ENCODE measurements at places on chromosomes 13 and 19.
A peak's percentile ranks its signal among the peaks of the same experiment; 100 is the strongest.

DNA sequence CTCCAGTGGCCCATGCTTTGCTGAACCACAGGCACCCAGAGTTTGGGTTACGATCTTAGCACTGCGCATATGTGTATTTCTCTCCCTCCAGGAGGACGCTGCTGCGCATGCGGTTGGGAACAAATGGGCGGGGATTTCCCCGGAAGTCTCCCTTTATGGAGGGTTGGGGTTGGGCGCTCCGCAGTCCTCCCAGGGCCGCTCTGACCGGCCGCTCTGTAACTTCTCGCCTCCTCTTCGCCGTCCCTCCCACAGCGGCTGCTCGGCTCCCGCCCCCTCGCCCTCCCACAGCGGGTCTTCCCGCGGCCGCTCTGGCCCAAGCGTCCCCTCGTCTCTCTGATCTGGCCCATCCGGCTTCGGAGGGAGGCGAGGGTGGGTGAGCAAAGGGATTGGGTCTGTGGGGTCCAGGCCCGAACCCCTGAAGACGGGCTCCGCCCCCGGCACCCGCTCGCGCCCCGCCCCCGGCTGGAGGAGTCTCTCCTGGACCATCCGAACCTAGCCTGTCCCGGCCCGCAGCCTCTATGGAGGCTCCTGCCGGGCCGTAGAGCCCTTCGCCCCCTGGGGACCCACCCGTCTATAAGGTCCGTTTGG lies at the start of gene MEGF8:
Gene MEGF8 (plus strand): TSS at position 328 of the 588 bp plus-strand sequence. CDS start 609 bp downstream, outside the sequence.
- DNase-seq: peak; percentile 94

DNA sequence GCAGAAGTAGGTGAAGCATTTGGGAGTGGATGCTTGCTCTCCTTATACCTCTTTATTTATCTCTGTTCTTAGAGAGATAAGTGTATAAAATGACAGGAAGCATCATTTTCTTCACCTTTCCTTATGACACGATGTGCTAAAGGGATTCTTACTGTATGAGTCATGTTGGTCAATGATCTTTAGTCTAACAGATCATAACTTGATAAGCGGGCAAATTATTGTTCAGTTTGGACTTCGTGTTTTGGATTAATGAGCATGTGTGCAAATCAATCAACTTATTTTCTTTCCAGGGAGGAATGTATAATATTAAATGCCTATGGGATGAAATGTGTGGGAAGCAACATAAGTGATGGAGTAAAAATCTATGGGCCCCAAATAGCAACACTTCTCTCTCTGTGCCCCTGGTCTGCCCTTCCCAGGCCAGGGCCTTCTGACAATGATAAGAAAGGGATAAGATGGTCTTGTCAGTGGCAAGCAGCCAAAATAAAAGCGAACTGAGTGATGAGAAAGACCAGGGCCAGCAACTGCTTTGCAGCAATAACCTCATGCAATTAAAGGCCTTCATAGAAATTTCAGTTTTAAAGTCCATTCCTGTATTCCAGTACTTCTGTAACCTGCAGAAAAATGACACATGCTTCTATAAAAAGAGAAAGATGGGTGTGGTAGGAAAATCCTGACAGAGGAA lies 61.4 kb downstream of the SLC10A2 start:
- no peak for DNase-seq

GRCh38 chr13:25753976-25754375 lies 297.8 kb downstream of the SHISA2 start:
- no peak for DNase-seq

DNA sequence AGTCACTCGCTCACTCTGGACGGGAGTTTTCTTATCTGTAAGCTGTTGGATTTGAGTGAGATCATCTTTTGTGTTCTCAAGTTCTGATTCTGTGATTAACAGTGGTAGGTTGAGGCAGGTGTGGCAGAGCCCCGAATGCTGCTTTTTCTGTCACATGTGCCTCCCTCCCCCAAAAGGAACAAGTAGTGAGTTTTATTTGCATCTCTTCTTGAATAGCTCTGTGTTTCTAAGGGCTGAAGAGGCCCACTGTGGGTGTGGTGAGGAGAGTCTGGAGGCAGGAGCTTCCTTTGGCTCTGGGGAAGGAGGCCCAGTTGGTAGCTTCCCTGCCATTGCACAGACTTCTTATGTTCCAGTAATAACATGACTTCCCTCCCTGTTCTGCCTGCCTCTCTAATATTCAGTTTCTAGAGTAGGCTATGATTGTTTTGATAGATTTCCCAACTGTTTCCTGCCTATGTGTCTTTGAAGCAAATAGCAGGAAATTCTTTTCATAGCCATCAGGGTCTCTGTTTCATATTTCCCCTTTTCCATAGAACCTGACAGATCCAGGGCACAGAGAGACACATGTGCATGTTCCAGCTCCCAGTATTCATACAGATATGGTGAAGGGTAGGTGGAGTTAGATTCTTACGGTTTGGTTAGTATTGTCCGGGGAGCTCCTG lies 23.9 kb upstream of the CXCL17 start:
- no peak for DNase-seq

- DNase-seq: no peak
Measured at GRCh38 chr19:44660081-44660480, 11.2 kb upstream of the CEACAM19 start.
